ENCODE measurements at places on chromosomes 1 and 21.
A peak's percentile ranks its signal among the peaks of the same experiment; 100 is the strongest.

DNA sequence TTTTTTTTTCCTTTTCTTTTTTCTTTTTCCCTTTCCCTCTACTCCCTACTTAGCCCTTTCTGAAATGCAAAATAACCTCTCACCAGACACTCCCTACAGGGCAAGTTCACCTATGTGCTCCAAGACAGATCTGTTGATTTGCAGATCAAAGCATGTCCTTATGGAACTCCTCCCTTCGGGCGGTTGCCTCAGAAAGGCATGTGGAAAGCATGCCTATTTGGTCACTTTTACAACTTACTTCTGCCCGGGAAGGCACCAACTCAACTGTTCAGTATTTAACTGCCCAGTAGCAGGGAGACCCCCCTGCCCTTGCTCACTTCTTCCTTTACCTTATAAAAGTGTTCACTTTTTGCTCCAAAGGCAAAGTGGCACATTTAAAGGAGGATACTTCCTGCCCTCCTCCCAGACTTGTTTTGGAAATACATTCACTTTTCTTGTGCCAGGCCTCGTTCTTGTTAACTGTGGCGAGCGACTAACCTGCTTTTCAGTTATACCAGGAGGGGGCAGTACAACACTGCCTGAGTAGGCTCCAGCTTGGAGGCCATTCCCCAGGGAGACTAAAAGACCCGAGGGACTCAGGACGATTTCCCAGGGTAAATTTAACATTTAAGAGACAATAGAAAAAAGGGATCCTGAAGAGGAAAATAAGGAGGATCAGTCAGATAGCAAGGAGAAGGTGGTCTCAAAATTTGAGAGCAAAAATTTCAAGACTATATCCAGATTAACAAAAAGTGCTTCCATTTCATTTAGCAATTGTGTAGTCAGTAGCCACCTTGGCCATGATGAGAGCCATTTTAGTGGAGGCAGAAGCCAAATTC lies 12.3 kb upstream of the SLAMF7 start:
- no peak for DNase-seq

DNA sequence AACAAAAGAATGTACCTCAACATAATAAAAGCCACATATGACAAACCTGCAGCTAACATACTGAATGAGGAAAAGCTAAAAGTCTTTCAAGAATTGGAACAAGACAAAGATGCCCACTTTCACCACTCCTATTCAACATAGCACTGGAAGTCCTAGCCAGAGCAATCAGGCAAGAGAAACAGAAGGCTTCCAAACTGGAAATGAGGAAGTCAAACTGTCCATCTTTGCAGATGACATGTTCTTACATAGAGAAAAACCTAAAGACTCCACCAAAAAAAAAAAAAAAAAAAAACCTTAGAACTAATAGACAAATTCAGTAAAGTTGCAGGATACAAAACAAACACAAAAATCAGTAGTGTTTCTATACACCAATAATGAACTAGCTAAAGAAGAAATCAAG lies 20.2 kb downstream of the NSL1 start:
- DNase-seq = no peak

DNA sequence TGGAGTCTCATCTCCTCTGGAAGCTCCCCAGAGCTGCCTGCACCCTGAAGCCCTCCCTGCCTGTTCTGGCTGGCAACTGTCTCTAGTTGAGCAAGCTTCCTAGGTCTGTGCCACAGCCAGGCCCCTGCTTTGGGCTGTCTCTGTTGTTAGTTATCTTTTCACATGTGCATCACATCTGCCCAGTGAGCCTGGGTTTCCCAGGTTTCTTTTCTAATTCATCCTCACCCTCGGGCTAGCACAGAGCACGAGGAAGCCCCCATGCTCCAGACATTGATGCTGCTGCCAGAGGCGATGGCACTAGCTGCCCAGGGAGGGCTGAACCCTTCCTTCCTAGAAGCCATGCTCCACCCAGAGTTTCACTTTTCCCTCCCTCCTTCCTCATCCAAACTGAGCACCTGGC lies 27.2 kb downstream of the RASSF5 start:
- no peak for DNase-seq

DNA sequence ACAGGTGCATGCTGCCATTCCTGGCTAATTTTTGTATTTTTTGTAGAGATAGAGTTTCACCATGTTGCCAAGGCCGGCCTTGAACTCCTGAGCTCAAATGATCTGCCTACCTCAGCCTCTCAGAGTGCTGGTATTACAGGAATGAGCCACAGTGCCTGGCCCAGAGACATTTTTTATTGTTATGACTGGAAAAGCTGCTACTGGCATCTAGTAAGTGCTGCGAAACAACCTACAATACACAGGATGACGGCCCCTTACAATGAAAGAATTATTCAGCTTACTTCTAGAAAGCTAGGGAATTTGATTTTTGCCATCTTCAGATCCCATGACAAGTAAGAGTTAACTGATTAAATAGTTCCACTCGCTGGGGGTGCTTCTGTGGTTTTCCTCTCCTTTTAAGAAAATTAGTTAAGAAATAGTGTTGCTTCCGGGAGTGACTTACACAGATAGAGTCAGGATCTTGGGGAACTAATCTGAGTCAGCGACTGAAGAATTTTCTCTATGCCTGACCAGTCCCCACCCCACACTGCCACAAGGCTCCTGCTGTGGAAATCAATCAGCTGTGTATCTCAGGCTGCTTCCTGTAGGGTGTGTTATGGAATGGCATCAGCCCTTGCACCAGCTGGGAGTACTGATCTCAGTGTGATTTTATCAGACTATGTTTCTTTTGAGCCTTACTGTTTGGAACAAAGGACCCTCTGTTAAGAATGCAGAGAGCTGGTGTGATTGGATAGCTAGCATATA lies 93.0 kb upstream of the BMP8A start:
- DNase-seq = peak; percentile 94

GRCh38 chr21:17051054-17051453 lies 461.8 kb upstream of the CXADR start:
- no peak for DNase-seq

- no peak for DNase-seq
Observed at GRCh38 chr1:54241364-54241763, 41.4 kb downstream of the MRPL37 start.

- peak; percentile 99 for DNase-seq
Observed at GRCh38 chr1:178238722-178239510, 145.0 kb downstream of the RASAL2 start.

GRCh38 chr1:89802841-89803240 lies 18.0 kb upstream of the LRRC8D start:
- no peak for DNase-seq

- peak; percentile 51 for DNase-seq
Observed at GRCh38 chr1:67850611-67851075, 17.4 kb upstream of the GNG12 start.

- DNase-seq = no peak
Observed at GRCh38 chr1:65108025-65108642, 39.9 kb upstream of the AK4 start.

- no peak for DNase-seq
Observed at GRCh38 chr1:46517932-46518498, 28.4 kb downstream of the DMBX1 start.

DNA sequence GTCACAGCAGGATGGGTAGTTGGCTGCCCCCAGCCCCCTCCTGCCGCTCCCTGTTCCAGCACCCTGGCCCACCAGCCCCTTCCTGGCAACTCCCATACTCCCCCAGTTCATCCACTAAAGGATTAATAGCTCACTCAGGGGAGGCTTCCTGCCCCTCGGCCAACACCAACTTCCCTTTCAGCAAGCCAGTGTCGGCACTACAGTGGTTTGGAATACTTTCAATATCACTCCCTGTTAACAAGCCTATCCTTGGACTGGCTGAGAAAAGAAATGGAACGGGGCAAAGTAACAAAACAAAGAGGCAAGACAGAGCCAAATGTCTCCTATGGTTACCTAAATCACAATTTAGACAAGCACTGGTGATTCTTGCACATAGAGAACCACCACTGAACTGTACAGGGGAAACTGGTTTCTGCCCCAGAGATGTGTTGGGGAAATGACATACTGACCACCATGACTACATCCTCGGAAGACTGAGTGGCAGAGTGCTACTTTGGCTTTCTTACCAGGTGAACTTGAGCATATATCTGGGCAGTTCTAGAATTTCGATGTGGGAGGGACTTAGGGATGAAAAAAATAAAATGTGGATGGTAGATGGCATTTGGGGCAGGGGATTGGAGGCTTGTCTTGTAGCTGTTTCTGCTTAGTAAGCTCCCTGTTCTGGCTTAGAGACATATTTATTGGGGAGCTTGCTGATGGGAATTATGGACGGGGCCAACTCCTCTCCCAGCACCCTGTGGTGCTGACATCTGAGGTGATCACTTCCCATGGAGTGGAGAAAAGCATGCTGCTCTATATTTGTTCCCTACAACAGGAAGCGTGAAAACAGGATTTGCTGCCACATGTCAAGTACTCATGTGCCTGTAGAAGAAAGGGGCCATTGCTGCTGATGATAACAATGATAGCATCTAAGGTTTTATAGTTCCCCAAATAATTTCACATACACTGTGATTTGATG lies 7.1 kb upstream of the CAPN2 start:
- no peak for DNase-seq

- DNase-seq = no peak
Observed at GRCh38 chr21:16473988-16474387, 744.2 kb downstream of the USP25 start.

- no peak for DNase-seq
Observed at GRCh38 chr1:16162163-16162822, 6.4 kb upstream of the EPHA2 start.

DNA sequence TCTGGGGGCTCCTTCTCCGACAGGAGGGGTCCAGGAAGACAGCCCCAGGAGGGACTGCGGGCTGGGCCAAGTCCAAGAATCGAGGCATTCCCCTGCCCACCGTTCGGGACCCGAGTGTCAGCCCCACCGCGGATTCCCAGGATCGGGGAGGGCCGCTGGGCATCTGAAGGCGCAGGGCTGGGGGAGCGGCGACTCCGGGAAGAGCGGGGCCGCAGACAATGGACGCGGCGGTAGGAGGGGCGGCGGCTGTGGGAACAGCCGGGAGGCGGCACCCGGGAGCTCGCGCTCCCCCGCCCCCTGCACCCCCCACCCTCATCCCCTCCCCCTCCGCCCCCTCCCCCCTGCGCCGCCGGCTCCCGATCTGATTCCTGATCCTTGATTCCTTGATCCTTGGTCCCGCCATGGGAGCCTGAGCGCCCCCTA lies at the start of gene VANGL2:
TSS of gene VANGL2 (plus strand) at position 342 of the 423 bp plus-strand sequence. CDS start 15,274 bp downstream, outside the sequence.
- no peak for DNase-seq

DNA sequence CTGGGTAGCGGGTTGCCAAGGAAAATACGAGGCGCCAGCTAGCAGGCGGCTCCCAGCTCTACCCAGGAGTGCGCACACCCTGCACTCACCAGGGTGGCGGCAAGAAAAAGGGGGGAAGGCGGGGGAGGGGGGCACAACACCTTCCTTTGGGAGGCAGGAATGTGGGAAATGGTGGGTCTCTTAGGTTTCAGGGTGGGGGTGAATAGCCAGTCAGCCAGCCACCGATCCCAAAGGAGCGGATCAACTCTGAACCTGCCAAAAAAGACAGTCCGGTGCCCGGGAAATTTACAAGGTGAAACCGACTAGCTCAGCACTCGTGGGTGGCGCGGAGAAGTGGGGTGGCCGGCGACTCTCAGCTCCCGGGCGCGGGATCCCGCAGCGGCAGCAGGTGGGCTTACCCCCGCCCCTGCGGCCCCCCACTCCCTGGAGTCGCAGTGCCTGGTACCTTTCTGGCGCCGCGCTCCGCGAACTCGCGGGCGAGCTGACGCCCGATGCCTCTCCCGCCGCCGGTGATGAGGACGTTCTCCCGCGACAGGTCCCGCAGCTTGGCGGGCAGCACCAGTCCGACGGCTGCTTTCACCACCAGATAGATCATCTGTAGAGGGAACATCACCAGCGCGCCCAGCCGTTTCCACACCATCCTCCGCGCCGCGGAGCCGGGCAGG lies 1.2 kb downstream of the DHRS3 start:
- no peak for DNase-seq

GRCh38 chr1:51295926-51296325 lies 34.4 kb downstream of the TTC39A start:
- DNase-seq = no peak

DNA sequence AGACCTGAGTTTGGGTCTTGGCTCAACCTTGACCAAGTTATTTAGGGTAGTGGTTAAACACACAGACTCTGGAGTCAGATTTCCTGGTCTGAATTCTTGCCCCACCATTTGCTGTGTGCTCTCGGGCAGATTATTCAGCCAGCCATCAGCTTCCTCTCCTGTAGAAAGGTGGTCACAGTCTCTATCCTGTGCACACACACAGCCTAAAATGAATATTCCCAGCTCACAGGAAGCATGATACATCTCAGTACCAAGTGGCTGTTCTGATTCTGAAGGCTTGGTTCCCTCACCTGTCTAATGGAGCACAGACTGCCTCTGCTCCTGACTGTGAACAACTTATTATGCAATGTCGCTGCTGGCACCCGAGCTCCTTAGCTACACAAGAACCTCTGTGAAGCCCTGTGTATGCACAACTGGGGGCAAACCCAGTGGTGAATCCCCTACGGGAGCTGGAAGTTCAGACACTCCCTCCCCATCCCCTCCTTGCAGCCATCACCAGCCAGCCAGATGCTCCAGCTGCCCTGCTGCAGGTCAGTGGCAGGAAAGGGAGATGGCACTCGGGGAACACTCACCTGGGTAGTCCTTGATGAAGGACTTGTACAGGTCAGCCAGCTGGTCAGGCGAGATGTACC lies 13.7 kb downstream of the ENO1 start:
- no peak for DNase-seq

GRCh38 chr1:195791796-195792195 lies 816.4 kb downstream of the KCNT2 start:
- no peak for DNase-seq

DNA sequence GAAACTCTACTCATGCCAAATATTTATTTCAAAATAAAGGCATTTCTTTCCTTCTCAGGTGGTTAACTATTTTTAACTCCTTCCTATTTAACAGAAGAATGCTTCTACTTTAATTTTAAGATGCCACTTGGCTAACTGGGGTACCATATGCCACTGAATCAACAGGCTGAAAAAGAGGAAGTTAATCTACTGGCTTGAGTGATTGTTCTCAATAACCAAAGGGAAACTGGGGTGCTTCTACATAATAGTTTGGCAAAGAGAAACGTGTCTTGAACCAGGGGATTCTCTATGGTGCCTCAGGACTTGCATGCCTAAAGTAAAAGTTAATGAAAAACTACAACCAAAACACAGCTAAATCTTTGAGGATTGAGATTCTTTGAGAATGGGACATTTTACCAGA lies 142.6 kb downstream of the DENND1B start:
- DNase-seq = no peak

- DNase-seq = no peak
Observed at GRCh38 chr21:16969636-16970035, 543.2 kb upstream of the CXADR start.

Data from AG09309 (cell line).